ENCODE measurements at places on chromosomes 16 and 17.

- H3K4me3 ChIP-seq = no peak overlapping the region
- peaks cover 55% of the 10 kb centered on the region for H3K4me1 ChIP-seq
- DNase-seq = no peak
- H3K27ac ChIP-seq = peak overlapping the region; percentile 55
Observed at GRCh38 chr17:68441070-68441770, 16.1 kb downstream of the WIPI1 start.

GRCh38 chr16:87146676-87147075 lies 170.5 kb downstream of the C16orf95 start:
- no peak overlapping the region for H3K27ac ChIP-seq
- H3K4me1 ChIP-seq = no peaks in the 10 kb centered on the region
- no peaks in the 10 kb centered on the region for H3K36me3 ChIP-seq
- DNase-seq = no peak

- H3K4me1 ChIP-seq = peaks cover 8% of the 10 kb centered on the region
- H3K36me3 ChIP-seq = peaks cover 4% of the 10 kb centered on the region
- H3K27ac ChIP-seq = no peak overlapping the region
- no peak for DNase-seq
Observed at GRCh38 chr16:71707199-71707598, 17.3 kb downstream of the PHLPP2 start.

GRCh38 chr16:81457326-81458133 lies 12.9 kb downstream of the CMIP start:
- H3K27ac ChIP-seq = no peak overlapping the region
- no peak for DNase-seq
- H3K27me3 ChIP-seq = no peaks in the 10 kb centered on the region
- H3K4me3 ChIP-seq = no peak overlapping the region

- H3K4me1 ChIP-seq = no peaks in the 10 kb centered on the region
- H3K27ac ChIP-seq = no peak overlapping the region
- no peak for DNase-seq
- H3K36me3 ChIP-seq = no peaks in the 10 kb centered on the region
Observed at GRCh38 chr16:84942786-84943185, 68.5 kb downstream of the ZDHHC7 start.

DNA sequence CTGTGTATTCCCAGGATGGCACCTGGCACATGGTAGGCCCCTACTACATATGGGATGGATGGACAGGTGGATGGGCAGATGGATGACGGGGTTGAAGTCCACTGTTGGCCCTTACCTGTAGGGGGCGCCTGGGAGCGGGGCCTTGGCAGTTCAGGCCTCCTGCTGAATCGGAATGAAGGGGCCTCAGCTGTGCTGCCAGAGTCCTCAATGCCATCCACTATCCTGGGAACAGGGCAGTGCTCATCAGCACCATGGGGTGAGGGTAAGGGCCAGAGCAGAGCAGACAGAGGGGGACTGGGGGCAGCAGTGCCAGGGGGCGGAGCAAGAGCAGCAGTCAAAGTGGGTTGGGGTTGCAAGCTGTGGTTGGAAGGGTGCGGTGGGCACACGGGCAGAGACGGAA lies 8.3 kb upstream of the RAB5C start:
- H3K27me3 ChIP-seq = peaks cover 1% of the 10 kb centered on the region
- DNase-seq = no peak
- no peak overlapping the region for H3K4me3 ChIP-seq

- H3K27ac ChIP-seq = no peak overlapping the region
- no peak overlapping the region for H3K4me3 ChIP-seq
- no peaks in the 10 kb centered on the region for H3K27me3 ChIP-seq
- DNase-seq = no peak
Observed at GRCh38 chr17:19738757-19739156, 9.3 kb downstream of the ALDH3A1 start.

DNA sequence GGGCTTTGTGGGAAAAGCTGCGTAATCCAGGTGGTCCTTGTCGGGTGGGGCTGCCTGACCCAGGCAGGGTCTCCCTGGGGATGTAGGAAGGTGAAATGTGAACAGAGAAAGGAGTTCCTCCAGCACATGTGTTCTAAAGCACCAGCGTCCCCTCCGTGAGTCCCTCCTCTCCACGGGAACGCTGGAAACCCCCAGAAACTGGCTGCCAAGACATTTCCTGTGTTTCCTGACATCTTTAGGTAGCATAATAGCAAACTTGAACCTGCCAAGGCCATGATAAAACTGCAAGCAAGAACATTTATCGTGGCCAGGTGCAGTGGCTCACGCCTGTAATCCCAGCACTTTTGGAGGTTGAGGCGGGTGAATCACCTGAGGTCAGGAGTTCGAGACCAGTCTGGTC lies 12.6 kb upstream of the PYDC1 start:
- H3K4me3 ChIP-seq = no peak overlapping the region
- H3K27ac ChIP-seq = no peak overlapping the region
- H3K36me3 ChIP-seq = no peaks in the 10 kb centered on the region
- no peak for DNase-seq
- no peaks in the 10 kb centered on the region for H3K4me1 ChIP-seq

DNA sequence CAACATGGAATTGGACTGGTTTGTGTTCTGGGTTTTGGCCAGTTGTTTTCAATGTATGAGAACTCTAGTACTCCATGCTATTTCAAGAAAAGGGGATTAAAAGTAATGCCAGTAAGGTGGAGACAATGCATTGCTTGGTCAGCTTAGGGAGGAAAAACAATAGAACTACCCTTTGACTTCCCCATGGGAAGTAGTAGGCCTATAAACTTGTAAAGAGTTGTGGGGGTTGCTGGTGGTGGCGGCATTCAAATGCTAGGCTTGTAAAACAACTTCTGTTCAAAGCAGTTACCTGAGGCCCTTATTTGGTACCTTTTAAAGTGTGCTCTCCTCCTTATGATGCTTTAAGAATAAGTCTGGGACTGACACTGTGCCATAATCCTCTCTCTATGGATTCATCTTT lies 9.4 kb downstream of the MAP3K3 start:
- DNase-seq = no peak
- H3K4me1 ChIP-seq = peaks cover 21% of the 10 kb centered on the region
- H3K4me3 ChIP-seq = no peak overlapping the region
- no peak overlapping the region for H3K27ac ChIP-seq
- H3K36me3 ChIP-seq = peaks cover 28% of the 10 kb centered on the region

- H3K27ac ChIP-seq = no peak overlapping the region
- no peaks in the 10 kb centered on the region for H3K4me1 ChIP-seq
- no peak overlapping the region for H3K4me3 ChIP-seq
- H3K36me3 ChIP-seq = peaks cover 5% of the 10 kb centered on the region
- no peaks in the 10 kb centered on the region for H3K27me3 ChIP-seq
Observed at GRCh38 chr16:88014954-88015805, 63.9 kb downstream of the BANP start.

- H3K4me1 ChIP-seq = no peaks in the 10 kb centered on the region
- H3K4me3 ChIP-seq = no peak overlapping the region
- peaks cover 14% of the 10 kb centered on the region for H3K27me3 ChIP-seq
- H3K36me3 ChIP-seq = no peaks in the 10 kb centered on the region
- DNase-seq = no peak
- no peak overlapping the region for H3K27ac ChIP-seq
Observed at GRCh38 chr17:47265983-47266541, 12.4 kb downstream of the ITGB3 start.

DNA sequence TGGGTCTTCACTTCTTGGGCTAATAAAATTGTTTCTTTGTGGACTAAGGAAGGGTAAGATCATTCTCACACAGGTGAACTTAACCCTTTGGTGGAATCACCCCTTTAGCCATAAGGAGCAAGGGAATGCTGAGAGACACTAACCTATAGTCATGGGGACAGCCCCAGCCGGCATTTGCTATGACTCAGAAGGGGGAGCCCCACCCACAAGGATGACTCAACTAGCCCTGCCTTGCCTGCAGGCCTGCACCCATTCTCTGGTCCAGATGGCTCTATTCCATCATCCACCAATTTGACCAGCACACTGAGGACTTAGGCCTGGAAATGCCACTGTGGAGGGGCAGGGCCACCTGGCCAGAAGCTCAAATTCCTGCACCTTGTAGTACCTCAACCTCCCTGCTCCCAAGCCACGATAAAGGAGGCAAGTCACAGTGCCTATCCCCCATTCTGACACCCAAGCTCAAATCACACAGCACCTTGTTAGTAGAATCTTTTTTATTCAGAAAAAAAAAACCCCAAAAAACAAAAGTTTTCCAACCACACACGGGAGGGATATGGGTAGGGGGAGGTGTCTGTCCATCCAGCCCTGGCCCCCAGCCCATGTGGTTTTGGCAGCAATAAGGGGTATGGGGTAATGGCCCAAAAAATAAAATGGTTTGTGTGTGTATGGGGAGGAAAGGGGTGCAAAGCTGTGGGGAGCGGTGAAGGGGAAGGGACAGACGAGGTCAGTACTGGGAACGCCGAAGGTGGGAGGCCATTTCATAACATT lies 3.0 kb downstream of the PFN1 start:
- peak overlapping the region; percentile 100 for H3K4me3 ChIP-seq
- peaks cover 58% of the 10 kb centered on the region for H3K36me3 ChIP-seq
- peak; percentile 79 for DNase-seq
- peak overlapping the region; percentile 94 for H3K27ac ChIP-seq
- peaks cover 66% of the 10 kb centered on the region for H3K4me1 ChIP-seq
- peaks cover 2% of the 10 kb centered on the region for H3K27me3 ChIP-seq

DNA sequence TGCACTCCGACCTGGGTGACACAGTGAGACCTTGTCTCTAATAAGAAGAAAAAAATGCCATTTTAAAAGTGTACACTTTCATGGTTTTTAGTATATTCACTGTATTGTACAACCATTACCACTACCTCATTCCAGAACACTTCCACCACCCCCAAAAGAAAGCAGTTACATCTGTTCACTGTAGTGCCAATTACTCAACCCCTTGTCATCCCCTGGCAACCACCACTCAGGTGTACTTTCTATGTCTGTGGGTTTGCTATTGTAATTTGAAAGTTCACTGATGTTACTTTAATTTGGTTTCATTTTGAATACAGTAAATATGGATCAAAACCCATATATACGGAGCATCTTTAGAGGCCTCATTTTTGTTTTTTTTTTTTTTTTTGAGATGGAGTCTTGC lies 6.1 kb downstream of the ZG16 start:
- peaks cover 5% of the 10 kb centered on the region for H3K27me3 ChIP-seq
- no peak overlapping the region for H3K4me3 ChIP-seq
- peak overlapping the region; percentile 16 for H3K27ac ChIP-seq
- peaks cover 1% of the 10 kb centered on the region for H3K36me3 ChIP-seq
- H3K4me1 ChIP-seq = peaks cover 21% of the 10 kb centered on the region

All from activated T-helper 1 cell treated with anti-CD3 and anti-CD28 coated beads, Interleukin-12 subunit alpha, Interleukin-12 subunit beta, Interleukin-2, Interleukin-4 antibody, amounts not matched to agents 30 ng/mL and 10 ng/mL and 1 ng/mL, durations not matched to agents 14 hours and 24 hours and 36 hours (primary cell).